NCI-H446 (cell line): ENCODE measurements at places on chromosomes 12 and 14.

- DNase-seq = no peak
These were observed 232.1 kb downstream of the NAV3 start for GRCh38 chr12:78062786-78063185.

- peak; percentile 55 for DNase-seq
These were observed 4.5 kb downstream of the NOP2 start for GRCh38 chr12:6563448-6564050.

DNA sequence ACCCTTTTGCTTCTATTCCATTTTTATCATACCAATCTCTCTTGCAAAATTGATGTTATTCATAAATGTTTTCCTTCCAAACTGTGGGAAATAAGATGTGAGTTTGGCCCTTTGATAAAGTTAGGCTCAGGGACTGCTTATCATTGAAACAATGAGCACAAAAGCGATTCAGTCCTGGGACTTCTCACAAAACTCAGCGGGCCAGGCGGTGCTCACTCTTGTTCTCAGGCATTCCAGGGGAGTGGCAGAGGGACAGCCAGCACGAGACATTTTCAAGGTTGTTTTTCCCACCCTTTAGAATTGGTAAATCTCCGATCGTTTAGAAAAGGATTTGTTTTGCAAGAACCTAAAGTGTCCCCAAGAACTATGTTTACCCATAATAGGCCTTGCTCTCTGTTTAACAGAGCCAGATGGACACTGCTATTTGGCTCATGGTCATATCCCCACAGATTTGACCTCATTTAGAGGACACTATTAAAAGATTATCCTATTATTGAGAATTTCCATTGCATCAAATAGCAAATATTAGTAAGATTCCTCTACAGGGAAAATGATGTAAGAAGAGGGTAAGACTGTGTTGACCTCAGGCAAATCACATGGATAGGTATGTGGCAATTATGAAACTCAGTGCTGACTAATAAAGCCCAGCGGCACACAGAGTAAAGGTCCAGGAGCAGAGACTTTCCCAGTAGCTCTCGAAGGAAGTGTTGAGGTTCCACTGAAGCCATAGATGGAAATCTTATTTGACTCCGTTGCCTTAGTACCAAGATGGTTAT lies 102.7 kb upstream of the USP44 start:
- DNase-seq = no peak

- DNase-seq = no peak
These were observed 25.9 kb downstream of the SSH1 start for GRCh38 chr12:108831309-108831991.

- DNase-seq = no peak
These were observed 14.2 kb upstream of the NEK9 start for GRCh38 chr14:75141062-75141461.

DNA sequence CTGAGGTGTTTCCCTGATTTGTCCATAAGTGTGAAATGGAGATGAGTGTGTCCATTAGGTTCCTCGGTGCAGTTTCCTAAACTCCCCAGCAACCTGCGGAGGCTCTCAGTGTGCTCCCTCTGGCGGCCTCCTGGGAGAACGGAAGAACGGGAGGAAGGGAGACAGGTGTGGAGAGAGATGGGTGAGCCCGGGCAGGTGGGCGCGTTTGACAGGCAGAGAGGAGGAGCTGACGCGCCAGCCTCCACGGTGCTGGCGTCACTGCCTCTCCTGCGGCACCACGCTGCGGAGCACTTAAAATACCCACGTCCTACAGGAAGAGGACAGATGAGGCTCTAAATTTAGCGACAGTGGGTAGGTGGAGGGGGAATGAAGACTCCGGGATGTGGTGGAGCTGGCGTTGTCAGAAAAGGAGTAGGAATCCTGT lies 26.8 kb upstream of the PEX5 start:
- DNase-seq = no peak

- peak; percentile 84 for DNase-seq
These were observed 41.2 kb upstream of the MED13L start for GRCh38 chr12:116318576-116319232.

GRCh38 chr12:77894556-77894955 lies 63.9 kb downstream of the NAV3 start:
- no peak for DNase-seq

GRCh38 chr12:8033153-8034044 lies 883 bp downstream of the FOXJ2 start:
- DNase-seq = peak; percentile 19

DNA sequence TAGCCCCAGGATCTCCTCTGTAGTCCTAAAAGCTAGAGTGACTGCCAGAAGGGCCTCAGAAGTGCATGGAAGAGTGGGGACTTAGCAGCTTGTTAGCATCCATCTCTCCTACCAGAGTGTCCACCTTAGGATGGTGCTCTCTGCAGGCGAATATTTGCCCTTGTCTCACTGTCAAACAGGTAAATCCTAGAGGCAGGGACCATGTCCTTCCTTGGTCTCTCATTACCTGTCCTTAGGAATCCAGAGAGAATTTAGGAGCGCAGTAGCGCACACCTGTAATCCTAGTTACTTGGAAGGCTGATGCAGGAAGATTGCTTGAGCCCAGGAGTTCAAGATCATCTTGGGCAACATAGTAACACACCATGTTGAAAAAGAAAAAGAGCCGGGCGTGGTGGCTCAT lies 21.4 kb downstream of the AGAP2 start:
- DNase-seq = no peak
